ENCODE measurements at places on chromosomes 2 and 18. TPM values are rescaled to one million over a fixed set of nuclear protein-coding genes. Genes with fewer than 3 reads are reported as not detected.

GRCh38 chr18:47720741-47721140 lies 209.7 kb downstream of the SMAD2 start:
- DNase-seq: no peak
- H3K4me1 ChIP-seq: no peaks in the 10 kb centered on the region
- peaks cover 8% of the 10 kb centered on the region for H3K27me3 ChIP-seq
- no peaks in the 10 kb centered on the region for H3K36me3 ChIP-seq
- H3K27ac ChIP-seq: no peak overlapping the region

Gene MAPRE3
- 49.2 TPM for total RNA-seq

Gene PLCD4
- 1.9 TPM for total RNA-seq

Gene SETBP1
- total RNA-seq: 83.3 TPM

GRCh38 chr2:234249873-234250272 lies 199.4 kb downstream of the SPP2 start:
- no peaks in the 10 kb centered on the region for H3K4me1 ChIP-seq
- H3K36me3 ChIP-seq: no peaks in the 10 kb centered on the region
- peaks cover 2% of the 10 kb centered on the region for H3K27me3 ChIP-seq
- DNase-seq: no peak
- H3K27ac ChIP-seq: no peak overlapping the region
- no peak overlapping the region for H3K4me3 ChIP-seq

- H3K4me3 ChIP-seq: no peak overlapping the region
- DNase-seq: no peak
- no peaks in the 10 kb centered on the region for H3K27me3 ChIP-seq
- no peaks in the 10 kb centered on the region for H3K4me1 ChIP-seq
Measured at GRCh38 chr2:157769856-157770255, 106.3 kb downstream of the ACVR1 start.

DNA sequence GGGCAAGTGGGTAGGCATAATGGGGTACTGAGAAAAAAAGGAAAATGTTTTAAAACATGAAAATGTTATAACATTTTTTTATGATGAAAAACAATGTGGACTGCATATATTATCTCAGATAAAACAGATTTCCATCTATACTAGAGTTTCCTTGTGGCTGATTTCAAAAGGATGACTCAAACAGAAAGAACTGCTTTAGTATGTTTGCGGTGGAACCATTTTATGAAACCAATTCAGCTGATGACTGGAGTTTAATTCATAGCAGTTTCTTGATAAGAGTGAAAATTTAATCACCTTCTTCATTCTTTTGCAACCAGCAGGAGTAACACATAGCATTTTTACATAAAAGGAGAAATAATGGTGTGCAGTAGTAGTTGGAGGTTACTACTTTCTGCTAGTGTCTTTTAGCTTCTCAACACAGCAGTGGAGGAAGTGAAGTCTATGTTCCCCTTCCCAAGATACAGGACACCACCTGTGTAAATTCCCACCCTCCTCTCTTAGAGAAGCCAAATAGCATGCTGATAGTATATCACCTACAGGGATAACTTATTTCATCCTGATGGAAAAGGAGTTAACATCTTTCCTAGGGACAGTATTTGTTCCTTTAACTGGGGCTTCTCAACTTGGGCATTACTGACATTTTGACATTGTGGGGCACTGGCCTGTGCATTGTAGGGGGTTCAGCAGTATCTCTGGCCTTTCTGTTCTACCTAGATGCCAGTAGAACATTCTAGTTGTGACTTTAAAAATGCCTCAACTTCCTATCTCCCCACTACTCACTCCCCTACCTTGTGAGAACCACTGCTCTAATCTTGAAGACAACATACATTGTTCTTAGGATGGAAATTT lies 29.9 kb downstream of the PELI1 start:
- no peaks in the 10 kb centered on the region for H3K36me3 ChIP-seq
- H3K4me3 ChIP-seq: no peak overlapping the region
- H3K27ac ChIP-seq: no peak overlapping the region
- H3K27me3 ChIP-seq: no peaks in the 10 kb centered on the region
- no peak for DNase-seq
